Lower leg skin (tissue), 4 donors: ENCODE measurements at places on chromosomes 11 and 22.

- DNase-seq = no peak
These were observed 230.9 kb upstream of the SESN3 start for GRCh38 chr11:95461858-95462257.

DNA sequence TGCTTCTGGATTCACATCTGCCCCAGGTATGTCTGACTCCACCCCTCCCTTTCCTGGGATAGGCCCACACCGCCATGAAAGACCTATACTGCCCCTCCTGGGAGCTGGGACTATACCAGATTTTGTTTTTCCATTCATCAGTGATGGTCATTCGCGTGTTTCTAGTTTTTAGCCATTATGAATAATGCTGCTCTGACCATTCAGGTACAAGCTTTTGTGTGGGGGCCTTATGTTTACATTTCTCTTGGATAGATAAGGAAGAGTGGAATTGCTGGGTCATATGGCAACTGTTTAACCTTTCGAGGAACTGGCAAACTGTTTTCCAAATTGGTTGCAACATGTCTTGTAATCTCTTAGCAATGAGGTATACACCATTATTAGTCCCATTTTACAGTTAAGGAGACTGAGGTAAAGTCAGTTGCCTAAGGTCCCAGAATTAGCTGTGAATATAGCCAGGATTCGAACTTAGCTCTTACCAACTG is 1.2 kb upstream of the TBC1D10A start:
- DNase-seq = no peak

DNA sequence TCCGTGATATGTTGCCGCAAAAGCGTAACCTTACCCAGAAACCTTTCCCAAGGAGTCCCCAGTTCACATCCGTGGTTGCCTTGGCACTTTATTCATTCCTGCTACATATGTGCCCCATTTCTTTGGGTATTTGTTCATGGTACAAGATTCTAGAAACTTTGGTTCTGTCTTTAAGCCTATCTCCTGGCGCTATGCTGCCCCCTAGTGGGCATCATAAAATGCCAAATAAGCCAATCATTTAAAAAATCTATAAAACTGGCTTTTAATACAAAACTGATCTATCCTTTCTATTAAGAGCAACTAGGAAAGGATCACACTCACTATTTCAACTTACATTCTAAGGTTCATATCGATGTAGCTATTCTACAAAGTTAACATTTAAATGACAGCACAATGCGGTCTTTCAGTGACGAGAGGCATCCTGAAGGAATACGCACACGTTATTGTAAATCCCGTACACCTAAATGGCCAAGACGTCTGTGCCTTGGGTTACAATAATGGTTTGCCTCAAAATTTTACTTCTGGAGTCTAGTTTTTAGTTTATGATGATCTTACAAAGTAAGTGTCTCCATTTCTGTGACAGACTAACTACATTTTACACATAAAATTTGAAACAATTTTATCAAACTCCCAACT is 16.2 kb downstream of the PIWIL3 start:
- no peak for DNase-seq

- no peak for DNase-seq
These were observed 111.9 kb downstream of the WNT7B start for GRCh38 chr22:45864959-45865476.

DNA sequence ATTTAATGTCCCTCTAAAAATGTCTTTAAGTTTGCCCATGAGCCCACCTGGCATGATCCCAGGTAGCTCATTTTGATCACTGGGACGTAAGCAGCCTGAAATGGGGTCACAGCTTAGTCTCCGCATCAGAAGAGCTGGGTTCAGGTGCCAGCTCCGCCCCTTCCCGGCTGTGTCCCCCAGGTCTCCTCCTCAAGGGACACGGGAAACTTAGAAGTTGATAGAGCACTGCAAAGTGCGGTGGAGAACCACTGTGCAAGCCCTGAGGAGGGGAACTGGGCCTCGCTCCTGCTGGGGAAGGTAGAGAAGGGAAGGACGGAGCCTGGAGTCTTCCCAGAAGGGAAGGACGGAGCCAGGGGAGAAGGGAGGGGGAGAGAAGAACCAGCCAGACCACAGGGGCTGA is 7.7 kb downstream of the TOM1 start:
- DNase-seq = no peak

DNA sequence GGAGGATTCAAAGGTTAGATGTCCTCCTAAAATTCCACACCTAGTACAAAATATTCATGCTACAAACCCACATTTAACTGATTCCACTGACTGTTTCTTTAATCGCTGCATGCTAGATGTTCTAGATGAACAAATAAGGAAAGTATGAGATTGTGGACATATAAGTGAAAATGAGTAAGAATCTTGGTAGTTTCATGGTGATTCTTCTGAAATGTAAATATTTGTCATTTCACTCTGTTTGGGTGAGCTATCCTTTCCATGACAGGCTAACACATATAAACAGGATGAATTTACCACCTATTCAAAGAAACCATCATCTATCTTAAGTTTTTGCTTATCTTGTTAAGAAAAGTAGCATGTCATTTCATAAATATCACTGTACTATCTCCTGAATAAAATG is 14.8 kb downstream of the OR5B3 start:
- DNase-seq = no peak

GRCh38 chr11:22957786-22958185 is 97.5 kb upstream of the CCDC179 start:
- no peak for DNase-seq

DNA sequence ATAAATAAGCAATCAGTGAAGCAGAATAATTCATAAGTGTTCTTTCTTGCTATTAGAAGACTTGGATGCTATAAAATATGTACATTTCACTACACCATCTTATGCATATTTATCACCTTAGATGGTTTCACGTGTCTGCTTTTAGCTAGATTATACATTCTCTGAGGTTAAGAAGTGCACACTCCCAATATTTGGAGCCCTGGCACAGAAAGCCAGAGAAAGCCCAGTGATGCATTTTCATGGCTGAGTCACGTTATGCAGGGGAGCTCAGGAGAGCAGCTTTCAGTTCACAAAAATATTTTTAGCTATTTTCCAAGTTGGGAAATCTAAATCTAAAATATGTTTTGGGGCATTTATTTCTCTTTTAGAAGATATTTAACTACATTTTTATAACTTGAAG is 5.1 kb upstream of the TP53AIP1 start:
- no peak for DNase-seq

DNA sequence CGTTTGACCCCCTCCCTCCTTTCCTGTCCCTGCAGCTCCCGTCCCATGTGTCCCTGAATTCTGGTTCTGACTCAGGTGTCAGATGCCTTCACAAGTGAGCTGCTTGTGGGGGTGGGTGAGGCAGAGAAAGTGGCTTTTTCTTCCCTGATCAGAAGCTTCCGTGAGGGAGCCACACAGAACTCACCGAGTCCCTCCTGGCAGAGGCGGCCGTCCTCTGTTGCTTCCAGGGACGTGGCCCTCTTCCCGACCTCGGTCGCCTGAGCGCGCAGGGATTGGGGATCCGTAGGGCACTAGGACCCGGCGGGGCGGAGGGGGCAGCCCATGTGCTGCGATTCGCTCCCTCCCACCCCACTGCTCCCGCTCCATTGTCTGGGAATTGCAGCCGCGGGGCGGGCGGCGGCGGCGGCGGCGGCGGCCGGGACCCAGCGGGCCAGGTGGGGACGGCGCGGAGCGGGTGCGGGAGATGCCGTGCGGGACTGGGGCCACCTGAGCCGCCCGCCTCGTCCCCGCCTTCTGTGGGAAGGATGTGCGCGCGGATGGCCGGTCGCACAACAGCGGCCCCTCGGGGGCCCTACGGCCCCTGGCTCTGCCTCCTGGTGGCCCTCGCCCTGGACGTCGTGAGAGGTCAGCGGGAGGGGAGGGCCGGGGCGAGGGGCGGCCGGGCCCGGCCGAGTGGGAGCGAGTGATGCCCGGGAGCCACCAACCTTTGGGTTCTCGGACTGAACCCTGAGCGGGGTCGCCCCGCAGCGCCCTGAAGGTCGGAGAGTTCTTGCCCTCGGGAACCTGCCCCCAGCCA is at the start of gene TMEM132A:
Gene TMEM132A (plus strand): TSS at position 351 of the 796 bp plus-strand sequence. CDS start 174 bp downstream, at position 525.
- DNase-seq = peak; percentile 36

DNA sequence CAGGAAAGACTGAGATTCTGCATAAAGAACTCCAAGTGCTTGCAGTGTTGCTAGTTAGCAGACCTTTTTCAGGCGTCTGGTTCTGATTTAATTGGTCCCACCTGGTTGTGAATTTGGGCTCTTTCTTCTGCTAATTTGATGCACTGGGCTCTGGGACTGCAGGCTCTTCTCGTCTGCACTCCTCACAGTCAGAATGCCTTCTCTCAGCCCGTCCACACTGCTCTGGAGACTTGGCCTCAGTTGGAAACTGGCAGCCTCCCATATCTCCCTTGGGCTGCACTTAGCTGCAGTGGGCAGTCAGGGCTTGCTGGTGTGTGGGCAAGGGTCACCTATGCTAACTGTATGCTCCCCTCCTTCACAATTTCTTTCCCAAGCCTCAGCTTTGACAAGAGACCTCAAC is 1.5 kb downstream of the TRIM6 start:
- peak; percentile 72 for DNase-seq
